ENCODE measurements at places on chromosomes 3 and 15.

- no peak for DNase-seq
Measured at GRCh38 chr3:172915911-172916514, 165.5 kb downstream of the ECT2 start.

GRCh38 chr15:98850961-98851572, 156.5 kb downstream of the PGPEP1L start:
- DNase-seq, result no peak

DNA sequence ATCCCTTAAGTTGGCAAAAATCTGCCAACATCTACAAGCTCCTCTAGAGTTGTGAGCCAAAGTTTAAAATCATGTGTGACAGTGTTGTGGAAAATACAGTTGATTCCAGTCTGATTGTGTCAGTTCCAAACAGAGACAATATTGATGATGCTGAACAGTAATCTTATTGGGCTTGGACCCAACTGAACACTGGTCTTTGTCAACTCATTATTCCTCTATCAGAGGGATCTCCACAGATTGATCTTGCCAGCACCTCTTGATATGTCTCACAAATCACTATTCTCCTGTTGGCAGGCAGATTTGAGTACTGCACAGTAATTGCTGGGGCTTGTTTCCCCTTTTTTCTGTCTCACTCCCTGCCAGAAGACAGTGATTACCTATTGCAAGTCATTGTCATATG, 326.6 kb upstream of the DPH6 start:
- no peak for DNase-seq

- DNase-seq, result no peak
Measured at GRCh38 chr3:16067837-16068471, 106.5 kb upstream of the GALNT15 start.

DNA sequence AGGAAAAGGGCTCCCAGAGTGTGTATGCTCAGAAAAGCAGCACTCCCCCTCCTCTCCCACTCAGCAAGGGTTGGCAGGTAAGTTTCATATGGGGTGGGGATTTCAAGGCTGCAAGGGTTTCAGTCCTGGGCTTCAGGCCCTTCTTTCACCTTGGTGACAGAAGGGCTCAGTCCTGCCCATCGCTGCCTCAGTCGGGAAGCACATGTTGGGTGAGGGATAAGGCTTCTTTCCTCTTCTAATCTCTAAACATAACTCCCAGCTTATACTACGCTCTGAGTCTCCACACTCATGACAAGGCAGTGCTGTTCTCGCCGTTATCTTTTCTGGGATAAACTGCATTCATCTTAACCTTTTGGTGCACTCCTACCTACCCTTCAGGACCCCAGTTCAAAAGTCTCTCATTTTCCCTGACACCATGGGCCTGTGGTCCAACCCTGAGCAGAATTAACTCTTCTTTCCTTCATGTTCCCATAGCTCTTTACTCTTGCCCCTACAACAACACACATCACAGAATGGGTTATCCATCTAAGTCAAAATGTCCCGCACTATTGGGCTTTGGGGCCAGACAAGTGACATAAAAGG, 17.0 kb downstream of the RAB43 start:
- no peak for DNase-seq

DNA sequence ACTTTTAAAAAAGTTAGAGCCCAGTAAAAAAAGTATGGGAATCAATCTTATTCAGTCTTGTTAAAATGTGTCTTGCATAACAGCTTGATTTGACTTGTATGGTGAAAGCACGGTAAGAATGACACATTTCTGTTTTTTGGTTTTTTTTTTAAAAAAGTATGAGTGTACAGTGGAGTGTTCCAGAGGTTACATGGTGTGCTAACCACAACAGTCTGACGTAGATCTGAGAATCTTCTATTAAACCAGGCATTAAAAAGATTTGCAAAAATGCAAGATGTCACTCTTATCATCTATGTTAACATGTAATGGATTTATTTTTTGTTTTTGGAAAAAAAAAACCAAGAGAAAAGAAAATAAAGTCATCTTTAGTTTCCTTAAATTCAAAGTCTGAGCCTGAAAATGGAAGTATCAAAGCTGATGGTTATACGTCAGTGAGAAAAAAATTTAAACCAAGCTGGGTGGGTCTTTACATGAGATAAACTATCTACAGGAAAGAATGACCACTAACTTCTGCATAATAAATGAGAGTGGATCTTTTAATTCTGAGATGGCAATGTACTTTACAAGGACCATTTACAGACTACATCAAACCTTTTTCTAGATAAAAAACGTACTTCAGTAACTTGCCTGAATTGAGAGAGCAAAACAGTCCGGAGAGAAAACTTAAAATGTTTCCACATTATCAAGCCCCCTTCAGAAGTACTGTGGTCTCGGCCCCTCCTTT, 1.6 kb downstream of the GABPB1 start:
- DNase-seq, result no peak

- no peak for DNase-seq
Measured at GRCh38 chr15:98650417-98651035, 2.2 kb downstream of the IGF1R start.

GRCh38 chr3:128554465-128555097, 61.6 kb upstream of the GATA2 start:
- DNase-seq, result no peak

GRCh38 chr3:78022232-78022631, 982.3 kb downstream of the ROBO2 start:
- DNase-seq, result no peak

All from iPS DF 19.7 (cell line).